ENCODE measurements at places on chromosomes 7 and 10. TPM values are rescaled to one million over a fixed set of nuclear protein-coding genes. Genes with fewer than 3 reads are reported as not detected.

FAM131B gene
- total RNA-seq = 22.3 TPM

TAS2R41 gene
- not detected for total RNA-seq

FEZF1 gene
- not detected for total RNA-seq

SYT15 gene
- total RNA-seq = 0.60 TPM

RTKN2 gene
- 36.2 TPM for total RNA-seq

NUTM2E gene
- total RNA-seq = 0.14 TPM
